ENCODE measurements at places on chromosomes 4 and X.

GRCh38 chrX:50770702-50771101 lies 43.3 kb downstream of the SHROOM4 start:
- no peak for DNase-seq

DNA sequence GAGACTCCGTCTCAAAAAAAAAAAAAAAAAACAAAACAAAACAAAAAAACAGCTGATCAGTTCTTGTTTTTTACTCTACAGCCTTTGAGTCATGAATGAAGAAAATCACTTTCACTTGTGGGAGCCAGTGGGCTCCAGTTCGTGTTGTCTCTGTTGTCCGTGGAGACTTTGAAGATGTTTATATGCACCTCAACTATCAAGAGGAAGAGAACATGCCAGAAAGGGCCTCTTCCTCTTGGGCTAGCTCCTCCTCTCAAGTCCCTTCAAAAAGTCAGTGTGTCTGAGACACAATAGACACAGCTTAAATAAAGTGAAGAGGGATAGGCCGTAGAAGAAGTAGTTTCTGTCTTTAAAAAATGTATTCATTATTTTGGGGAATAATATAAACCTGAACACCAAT lies 182.7 kb downstream of the KDR start:
- no peak for DNase-seq

GRCh38 chrX:45847961-45848360 lies 647.3 kb upstream of the DIPK2B start:
- DNase-seq: peak; percentile 54

DNA sequence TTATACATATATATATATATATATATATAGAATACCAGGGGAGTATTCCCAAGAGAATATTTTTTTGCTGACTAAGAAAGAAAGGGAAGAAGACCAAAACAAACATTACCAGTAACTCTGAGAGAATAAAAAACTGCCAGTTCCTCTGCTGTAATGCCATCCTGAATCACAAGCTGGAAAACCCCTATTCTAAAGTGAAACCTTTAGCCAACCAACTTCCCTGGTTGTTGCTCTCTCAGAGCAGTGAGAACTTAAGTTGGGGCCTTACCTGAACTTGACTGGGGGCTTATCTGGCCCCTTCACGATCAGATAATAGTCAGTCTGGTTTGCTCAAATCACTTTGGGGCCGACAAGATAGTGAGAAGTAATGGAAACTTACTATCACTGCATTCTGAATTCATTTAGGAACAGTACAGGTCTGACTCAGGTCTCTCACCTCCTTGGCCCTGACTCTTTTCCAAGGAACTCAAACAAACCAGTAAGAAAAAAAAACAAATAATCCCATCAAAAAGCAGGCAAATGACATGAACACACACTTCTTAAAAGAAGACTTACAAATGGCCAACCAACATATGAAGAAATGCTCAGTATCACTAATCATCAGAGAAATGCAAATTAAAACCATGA lies 62.5 kb downstream of the CD40LG start:
- DNase-seq: peak; percentile 19

Measured in EH (cell line).